ENCODE measurements at places on chromosomes 12 and 14.
A peak's percentile ranks its signal among the peaks of the same experiment; 100 is the strongest.

GRCh38 chr14:79337761-79338160, 873.5 kb downstream of the DIO2 start:
- no peak for DNase-seq

DNA sequence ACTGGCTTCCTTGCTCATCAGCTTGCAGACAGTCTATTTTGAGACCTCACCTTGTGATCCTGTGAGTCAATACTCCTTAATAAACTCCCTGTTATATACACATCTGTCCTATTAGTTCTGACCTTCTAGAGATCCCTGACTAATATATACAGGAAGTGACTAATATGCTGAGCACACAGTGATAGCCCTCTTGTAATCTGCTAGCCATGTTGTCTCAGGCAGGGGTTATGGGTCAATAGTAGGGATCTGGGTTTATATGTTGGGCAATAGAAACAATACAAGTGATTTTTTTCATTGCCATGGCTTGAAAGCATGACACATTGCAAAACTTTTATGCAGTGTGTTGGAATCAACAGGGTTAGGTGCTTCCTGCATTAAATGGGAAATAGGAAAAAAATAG, 562.2 kb downstream of the GALC start:
- no peak for DNase-seq

- no peak for DNase-seq
These were observed 42.5 kb upstream of the DIO3 start for GRCh38 chr14:101518611-101519473.

- DNase-seq = no peak
These were observed 7.7 kb downstream of the CCND2 start for GRCh38 chr12:4281173-4281654.

- no peak for DNase-seq
These were observed 30.3 kb upstream of the KLRF1 start for GRCh38 chr12:9796971-9797370.

DNA sequence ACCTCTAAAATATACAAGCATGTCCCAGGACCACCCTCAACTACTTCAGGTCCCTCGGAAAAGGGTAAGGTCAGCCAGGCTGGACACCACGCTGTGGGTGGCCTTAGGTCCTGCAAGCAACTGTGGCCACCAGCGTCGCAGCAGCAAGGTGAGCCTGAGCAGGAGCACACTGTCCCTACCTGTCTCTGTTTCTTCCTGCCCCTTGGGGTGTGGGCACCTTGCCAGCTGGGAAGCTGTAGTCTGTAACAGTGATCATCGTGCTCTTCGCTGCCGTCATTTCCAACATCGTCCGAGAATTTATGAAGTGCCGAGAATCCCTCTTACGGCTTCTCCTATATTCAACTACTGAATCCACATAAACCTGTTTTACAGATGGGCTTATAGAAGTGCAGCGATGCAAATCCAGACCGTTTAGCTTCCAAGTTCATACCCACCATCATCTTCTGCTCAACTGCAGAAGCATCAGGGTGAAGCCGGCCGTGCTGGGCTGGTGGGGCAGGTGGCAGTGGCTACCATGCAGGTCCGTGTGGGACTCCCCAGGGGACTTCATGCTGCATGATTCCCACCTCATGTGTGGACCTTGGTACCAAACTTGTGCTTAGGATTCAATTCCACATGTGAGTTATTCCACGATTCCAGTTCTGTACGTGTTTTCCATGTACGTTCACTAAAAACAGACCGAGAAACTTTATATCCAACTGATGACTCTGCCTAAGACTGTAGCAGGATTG, 361.3 kb upstream of the SFSWAP start:
- DNase-seq = no peak

GRCh38 chr14:71625891-71626701, 306.1 kb upstream of the RGS6 start:
- DNase-seq = no peak

DNA sequence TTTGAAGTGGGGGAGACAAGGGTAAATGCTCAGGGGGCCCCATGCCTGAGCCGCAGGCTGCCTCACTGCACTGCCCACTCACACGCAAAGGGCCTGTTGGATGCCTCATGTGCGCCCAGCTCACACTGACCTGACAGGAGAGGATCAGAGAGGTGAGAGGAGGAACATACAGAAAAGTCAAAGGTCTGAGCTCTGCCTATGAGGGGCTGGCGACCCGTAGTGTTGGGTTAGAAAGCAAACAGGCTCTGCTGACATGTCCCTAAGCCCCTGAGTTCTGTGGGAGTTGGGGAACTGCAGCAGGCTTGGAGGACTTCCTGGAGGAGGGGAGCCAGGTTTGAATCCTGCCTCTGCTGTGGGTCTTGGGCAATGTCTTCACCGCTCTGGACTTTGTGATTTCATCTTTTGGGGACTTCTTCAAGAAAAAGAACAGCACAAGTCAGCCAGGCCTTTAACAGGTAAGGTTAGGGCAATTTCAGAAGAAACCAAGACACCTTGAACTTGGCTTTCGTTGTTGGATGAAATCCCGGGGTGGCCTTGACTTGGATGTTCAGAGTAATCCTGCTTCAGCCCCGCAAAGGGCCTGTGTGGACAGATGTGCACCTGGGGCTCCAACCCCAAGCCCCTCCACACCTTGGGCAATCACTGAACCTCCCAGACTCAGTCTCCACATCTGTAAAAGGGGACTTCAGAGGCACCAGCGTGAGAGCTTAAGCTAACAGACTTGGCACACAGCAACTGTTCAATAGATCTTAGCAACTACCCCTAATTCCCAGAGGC, 116.8 kb downstream of the SCARB1 start:
- no peak for DNase-seq

- DNase-seq = no peak
These were observed 58.9 kb upstream of the BCL2L14 start for GRCh38 chr12:12011880-12012260.

DNA sequence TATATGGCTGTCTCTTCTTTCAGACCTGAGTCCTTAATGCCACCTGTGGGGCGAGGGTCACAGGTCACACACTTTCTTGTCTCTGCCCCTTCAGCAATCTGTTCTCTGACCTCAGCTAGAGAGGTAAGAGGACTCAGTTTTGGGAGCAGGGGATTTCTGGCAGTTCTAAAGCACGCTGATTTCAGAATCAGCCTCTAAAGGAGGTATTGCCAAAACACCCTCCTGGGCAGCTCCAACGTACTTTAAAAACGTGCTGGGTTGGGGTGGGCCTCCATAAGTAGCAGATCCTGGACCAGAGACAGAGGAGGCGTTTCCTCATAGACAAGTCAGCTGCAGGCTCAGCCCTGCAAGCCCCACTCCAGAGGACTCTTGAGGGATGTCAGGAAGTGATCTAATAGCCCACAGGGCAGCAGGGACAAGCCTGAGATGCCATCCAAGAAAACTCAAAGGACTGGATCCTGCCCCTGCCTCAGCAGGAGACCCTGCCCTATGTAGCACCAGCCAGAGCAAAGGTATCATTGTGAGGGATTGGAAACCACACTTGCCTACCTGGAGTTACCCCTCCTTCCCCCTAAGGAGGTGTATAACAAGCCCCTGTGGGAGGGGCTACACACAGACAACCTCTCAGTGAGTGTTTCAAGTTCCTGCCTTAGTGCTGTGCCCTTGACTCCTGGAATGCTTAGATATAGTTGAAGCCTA, 8.5 kb downstream of the CTDSP2 start:
- DNase-seq = no peak

- DNase-seq = no peak
These were observed 190.4 kb upstream of the CPNE8 start for GRCh38 chr12:39095636-39096330.

DNA sequence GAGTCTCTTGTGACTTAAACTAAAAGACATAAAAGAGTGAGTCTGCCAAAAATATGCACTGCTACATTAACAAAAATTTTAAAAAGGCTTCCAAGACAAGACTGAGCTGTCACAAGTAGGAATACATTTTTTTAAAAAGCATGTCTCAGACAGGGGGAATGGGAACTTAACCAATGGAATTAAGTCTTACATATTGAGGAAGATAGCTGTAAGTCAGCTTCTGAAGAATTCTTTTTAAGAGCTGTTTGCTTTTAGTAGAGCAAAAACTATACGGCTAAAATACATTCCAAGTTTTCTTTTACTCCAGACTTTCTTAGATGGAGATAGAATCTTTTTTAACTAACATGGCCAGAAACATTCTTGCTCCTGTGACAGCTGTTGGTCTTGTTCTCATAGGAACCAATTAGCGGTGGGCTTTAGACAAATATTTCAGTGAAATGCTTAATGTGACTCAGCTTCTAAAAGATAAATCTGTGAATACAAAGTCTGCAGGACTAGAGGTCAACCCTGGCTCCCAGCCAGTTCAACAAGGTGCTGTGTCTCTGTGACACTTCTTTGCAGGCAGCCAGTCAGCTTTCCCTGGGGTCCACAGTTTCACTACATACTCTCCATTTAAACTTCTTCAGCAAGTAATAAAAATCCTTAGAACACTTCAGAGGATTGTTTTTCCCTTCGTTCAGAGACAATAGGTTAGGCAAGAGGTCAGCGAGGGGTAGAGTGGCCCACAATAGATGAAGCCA, 187.6 kb downstream of the NAV3 start:
- DNase-seq = no peak

GRCh38 chr12:131167334-131167733, 213.6 kb downstream of the ADGRD1 start:
- no peak for DNase-seq

- no peak for DNase-seq
These were observed 48.6 kb upstream of the E2F7 start for GRCh38 chr12:77113971-77114370.

- DNase-seq = no peak
These were observed 23.2 kb upstream of the ATP5MC2 start for GRCh38 chr12:53698948-53699677.

DNA sequence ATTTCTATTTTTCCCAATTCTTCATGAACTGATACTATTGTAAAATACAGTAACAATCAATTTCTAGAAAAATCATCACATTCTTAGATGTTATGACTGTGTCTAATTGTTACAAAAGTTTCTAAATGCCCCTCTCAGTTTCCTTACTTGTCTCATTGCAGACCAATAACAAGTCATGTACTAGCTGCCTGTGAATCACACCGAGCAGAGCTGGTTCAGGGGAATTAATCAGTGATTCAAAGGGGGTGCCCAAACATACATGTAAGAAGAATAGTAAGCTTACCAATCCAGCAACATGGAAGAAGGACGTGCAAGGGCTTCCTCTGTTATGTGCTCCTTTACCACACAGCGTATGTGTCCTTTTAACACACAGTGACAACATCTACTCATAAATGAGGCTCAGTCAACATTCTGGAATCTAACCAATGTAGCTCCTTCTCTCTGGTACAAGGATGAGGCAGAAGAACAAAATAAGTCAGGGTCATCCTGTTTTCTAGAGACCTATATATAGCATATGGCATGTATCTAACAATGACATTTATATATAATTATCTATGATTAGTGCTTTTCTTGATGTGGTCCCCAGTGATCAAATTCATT, 126.4 kb downstream of the SCN8A start:
- no peak for DNase-seq

- DNase-seq = no peak
These were observed 100.9 kb downstream of the NCOR2 start for GRCh38 chr12:124466216-124467128.

- DNase-seq = no peak
These were observed 84.3 kb downstream of the ETNK1 start for GRCh38 chr12:22709292-22709691.

- no peak for DNase-seq
These were observed 27.2 kb downstream of the HIGD1C start for GRCh38 chr12:50979369-50980052.

GRCh38 chr14:29486132-29486531, 441.5 kb downstream of the PRKD1 start:
- no peak for DNase-seq

- peak; percentile 33 for DNase-seq
These were observed 154.3 kb upstream of the CCND2 start for GRCh38 chr12:4119157-4119761.

GRCh38 chr14:39232554-39233415, 930 bp upstream of the MIA2 start:
- no peak for DNase-seq

- DNase-seq = no peak
These were observed 277.0 kb upstream of the GARIN6 start for GRCh38 chr12:99370421-99371138.

DNA sequence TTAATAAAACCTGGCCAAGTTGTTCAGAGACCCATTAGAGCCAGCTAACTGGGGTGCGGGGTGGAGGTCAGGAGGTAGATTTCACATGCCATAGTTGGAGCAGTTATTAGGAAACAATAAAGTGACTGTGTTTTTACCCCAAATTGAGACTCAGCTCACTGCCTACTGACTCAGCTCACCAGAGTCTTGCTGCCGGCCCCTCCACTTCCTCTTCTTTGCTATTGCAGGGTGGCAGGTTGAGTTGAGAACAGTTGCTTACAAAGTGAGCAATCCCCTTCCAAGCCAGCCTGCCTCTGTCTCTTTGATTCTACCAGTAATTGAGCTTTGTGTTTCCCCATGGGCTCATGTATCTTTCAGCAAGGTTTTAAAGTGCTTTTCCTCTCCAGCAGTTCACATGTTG, 12.9 kb downstream of the ST8SIA1 start:
- no peak for DNase-seq

GRCh38 chr12:56778756-56779155, 15.6 kb downstream of the HSD17B6 start:
- no peak for DNase-seq

GRCh38 chr12:110023059-110023980, 24.1 kb downstream of the ANKRD13A start:
- no peak for DNase-seq

DNA sequence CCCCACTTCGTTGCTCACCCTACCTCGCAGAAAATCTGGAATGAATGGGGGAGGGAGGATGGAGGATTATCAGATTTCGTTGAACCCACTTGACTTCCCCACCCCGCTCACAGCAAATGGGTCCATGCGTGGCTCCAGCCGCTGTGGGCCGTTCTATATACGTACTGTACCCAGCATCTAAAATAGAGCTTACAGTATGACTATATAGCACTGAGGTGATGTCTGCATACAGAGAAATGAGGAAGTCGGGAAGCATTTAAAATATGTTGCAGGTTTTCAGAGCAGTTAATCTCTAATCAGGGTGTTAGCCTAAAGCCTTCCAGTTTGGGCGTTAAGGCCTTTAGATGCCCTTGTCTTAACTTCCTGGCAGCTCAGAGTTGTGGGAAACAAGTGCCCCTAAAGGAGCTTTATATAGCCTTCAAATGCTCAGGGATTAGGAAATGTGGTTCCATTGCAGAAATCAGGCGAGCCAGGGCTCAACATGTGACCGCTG, 1.4 kb downstream of the BICDL1 start:
- no peak for DNase-seq

GRCh38 chr14:90846511-90846910, 30.3 kb upstream of the TTC7B start:
- no peak for DNase-seq

DNA sequence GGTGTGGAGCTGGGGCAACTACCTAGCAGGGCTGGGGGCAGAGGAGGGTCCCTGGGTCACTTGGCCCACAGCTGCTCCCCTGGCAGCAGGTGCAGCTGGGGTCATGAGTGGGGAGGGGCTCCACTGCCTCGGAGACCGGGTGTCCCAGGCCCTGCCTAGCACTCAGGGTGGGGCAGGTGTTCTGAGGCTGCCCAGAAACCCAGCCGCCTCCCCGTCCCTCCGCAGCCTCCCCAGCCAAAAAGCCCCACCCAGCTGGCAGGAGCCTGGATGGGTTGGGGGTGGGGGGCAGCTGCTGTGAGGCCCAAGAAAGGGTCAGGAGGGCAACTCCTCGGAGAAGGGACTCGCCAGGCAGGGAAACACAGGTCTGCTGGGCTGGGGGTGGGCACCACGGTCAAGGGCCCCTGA, 11.2 kb downstream of the AHNAK2 start:
- DNase-seq = no peak

GRCh38 chr12:24899503-24900075, 49.3 kb downstream of the BCAT1 start:
- DNase-seq = no peak

- no peak for DNase-seq
These were observed 10.5 kb upstream of the PRMT5 start for GRCh38 chr14:22939684-22940083.
